Hypothalamus (tissue), 51 donors: ENCODE measurements at places on chromosomes 6 and 20.

GRCh38 chr20:63977739-63978276 is 1.6 kb downstream of the SAMD10 start:
- no peak for DNase-seq

- no peak for DNase-seq
Measured at GRCh38 chr6:99393366-99393697, 663 bp downstream of the COQ3 start.

DNA sequence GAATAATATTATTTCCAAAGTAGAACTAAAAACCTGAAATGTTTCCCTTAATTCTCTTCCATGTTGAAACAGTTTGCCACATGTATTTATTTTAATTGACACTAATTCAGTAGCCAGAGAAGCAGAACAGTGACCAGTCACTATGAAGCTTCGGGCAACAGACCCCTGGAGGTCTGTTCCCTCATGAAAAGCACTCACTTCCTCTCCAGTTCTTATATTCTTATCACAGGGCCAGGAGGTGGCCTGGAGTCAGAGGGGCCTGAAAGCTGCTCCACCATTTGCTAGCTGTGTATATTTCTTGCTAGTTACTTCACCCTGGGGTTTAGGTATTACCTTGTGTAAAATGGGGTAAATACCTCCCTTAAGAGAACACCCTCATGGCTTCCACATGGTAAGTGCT is 49.1 kb downstream of the MAP7 start:
- DNase-seq: no peak

GRCh38 chr6:38638941-38639497 is 710 bp downstream of the BTBD9 start:
- DNase-seq: no peak

DNA sequence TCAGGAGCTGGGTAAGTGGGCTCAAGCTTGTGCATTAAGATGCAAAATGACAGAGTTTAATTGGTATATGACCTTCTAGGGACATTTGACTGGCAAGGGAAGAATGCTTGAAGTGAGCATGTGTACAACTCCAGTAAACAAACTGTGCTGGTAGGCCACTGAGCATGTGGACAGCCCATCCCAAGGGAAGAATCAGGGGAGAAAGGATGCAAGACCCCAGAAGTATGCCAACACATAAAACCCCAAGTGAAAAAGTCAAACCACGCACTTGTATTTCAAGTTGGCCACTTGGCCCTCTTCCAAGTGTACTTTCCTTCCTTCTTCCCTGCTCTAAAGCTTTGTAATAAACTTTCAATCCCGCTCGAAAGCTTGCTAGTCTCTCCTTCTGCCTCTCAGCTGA is 10.4 kb upstream of the THBD start:
- no peak for DNase-seq

DNA sequence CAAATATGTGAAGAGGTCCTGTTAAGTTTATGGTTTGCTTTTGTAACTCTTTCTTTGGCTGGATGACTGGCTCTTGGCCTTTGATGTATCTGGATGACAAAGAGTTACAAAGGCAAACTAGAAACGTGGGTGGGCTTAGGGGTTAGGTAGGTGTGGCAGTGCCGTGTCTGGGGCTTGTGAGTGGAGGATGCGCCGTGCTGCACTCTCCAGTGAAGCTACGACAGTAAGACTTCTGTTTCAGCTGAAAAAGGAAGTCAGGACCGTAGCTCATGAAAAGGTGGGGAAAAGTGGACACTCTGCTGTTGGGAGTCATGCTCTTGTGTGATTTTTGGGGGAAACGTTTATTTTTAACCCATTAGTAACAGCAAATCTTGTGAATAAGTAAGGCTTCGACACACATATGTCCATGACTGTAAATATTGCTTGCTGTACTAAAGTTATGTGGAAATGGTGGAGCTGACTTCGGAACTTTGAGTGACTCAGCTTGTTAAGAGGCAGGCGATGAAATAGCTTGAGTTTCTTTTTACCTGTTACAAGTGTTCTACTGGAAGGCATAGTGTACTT is 45.6 kb downstream of the DUSP22 start:
- DNase-seq: no peak

DNA sequence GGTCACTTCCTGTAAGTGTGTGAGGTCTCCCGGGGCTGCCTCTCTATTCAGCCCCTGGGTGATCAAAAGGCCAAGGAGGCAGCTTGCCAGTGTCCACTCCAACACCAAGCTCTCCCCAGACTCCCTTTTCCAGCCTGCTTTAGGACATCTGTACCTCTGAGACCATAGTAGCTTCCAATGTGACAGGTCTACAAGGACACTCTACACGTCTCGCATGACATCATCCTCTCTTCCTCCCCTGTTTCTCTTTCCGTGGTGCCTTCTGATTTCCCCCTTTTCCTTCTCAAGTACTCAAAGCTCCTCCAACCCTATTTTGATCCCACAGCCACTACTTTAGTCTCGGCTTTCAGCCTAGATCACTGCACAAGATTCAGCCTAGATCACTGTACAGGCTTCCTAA is 26.4 kb downstream of the HLA-F start:
- DNase-seq: no peak

- no peak for DNase-seq
Measured at GRCh38 chr6:53869964-53870363, 75.2 kb downstream of the LRRC1 start.

- no peak for DNase-seq
Measured at GRCh38 chr6:53335224-53335994, 13.3 kb downstream of the ELOVL5 start.

DNA sequence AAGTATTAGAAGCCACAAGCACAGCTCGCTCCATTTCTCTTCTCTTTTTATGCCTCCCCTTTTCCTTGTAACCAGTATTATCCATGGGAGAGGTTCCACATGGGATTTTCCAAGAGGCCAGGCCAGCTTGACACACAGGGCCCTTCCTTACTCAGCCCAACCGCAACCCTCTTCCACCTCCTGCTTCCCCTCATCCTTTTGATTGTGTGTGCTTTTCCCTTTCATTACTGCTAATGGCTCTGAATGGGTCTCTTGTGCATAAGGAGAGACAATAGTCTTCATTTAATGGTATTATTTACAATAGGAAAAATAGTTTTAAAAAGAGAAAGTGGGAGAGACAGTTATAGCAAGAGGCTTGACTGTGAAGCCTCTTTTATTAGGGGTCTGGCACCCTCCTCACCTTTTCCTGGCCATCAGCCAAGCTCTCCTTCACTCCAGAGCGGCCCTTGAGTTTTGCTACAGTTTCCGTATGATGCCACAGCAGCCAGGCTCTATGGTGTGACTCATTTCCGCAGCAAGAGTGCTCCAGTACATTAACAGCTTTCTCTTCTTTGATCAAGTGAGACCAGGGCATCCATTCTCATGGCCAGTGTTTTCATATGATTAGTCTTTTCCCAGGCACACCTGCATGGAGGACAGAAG is 579.5 kb downstream of the TFAP2B start:
- DNase-seq: no peak

DNA sequence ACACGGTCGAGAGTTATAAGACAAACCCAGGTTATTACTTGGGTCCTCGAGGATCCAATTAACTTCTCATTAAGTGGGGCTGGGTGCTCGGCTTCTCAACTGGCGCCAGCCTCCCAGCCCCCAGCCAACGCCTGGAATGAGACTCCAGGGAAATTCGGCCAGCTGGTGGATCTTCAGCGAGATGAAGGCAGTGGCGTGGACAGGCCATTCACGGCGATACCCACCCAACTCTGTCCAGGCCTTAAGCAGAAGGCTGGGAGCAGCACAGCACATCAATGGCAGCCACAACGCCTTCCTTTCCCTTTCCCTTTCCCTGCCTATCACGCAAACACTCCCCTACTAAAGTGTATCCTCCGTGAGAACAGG is 868 bp downstream of the METTL24 start:
- no peak for DNase-seq

DNA sequence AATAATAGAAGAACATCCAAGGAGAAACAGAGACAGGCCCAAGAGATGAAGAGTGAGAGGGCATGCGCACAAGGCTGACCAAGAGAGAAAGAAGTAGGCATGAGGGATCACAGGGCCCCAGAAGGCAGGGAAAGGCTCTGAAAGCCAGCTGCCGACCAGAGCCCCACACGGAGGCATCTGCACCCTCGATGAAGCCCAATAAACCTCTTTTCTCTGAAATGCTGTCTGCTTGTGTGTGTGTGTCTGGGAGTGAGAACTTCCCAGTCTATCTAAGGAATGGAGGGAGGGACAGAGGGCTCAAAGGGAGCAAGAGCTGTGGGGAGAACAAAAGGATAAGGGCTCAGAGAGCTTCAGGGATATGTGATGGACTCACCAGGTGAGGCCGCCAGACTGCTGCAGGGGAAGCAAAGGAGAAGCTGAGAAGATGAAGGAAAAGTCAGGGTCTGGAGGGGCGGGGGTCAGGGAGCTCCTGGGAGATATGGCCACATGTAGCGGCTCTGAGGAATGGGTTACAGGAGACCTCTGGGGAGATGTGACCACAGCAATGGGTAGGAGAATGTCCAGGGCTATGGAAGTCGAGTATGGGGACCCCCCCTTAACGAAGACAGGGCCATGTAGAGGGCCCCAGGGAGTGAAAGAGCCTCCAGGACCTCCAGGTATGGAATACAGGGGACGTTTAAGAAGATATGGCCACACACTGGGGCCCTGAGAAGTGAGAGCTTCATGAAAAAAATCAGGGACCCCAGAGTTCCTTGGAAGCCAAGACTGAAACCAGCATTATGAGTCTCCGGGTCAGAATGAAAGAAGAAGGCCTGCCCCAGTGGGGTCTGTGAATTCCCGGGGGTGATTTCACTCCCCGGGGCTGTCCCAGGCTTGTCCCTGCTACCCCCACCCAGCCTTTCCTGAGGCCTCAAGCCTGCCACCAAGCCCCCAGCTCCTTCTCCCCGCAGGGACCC is 981 bp upstream of the TNF start:
- no peak for DNase-seq

GRCh38 chr6:114362396-114362795 is 19.6 kb upstream of the HS3ST5 start:
- DNase-seq: no peak

DNA sequence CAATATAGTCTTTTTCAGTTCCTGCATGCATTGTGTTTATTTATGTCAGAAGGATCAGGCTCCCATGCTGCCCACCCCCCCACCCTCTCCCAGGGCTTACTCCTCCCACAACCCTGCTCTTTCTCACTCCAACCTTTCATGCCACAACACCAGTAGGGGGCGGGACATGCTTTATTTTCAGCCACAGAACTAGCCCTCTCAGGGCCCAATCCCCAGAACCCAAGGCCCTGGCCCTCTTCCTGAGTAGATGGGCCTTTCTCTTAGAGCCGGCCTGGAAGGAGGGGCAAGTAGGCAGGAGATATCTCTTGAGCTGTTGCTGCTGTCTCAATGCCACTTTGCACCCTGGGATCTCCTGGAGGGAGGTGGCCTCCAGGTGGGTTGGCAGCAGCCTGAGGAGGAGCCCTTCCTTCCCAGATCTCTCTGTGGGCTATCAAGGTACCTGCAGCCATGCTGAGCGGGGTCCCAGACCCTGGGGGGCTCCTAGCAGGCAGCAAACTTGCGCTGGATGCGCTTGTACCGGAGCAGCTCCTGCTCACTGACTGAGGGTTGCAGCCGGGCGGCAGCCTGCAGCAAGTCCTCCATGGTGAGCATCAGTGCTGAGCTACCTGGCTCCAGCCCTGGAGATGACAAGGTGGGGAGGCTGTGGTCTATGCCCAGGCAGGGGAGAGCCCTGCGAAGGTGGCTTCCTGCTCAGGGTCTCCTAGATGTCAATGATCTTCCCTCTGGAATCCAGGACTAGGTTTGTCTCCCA is 3.5 kb downstream of the GNMT start:
- DNase-seq: no peak

DNA sequence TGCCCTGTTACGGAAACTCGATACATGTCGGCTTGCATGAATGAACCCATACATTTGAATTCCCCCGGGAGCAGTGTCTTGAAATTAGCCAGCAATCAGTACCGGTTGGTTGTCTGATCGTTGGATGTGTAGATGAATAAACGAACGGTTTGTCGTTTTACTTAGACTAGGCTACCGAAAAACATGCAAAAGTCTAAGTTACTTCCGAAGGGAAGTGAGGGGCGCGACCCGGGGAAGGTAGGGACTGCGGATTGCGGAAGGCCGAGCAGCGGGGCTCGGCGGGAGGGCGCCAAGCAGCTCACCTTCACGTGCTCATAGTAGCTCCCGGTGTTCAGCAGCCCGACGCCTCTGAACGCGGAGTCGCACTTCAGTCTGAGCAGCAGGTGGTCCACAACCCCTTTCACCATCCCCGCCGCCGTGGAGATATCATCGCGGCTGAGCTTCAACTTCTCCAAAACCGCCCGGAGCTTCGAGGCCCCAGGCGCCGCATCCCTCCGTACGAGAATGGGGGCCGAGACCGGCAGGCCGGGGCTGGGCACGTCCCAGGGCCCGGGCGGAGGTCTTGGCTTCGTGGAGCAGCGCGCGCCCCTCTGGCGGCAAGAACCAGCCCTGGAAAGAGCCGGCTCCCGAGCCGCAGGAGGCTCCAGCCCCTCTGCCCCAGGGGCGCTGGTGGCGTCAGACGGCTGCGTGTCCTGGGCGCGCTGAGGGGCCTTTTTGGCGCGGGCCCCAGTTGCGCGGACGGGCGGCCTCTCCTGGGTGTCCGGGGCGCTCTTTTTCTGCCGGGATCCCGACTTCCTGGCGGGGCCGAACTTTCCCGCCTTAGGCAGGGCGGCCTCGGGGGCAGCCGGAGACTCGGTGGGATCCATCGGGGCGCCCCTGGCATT is 632 bp downstream of the CGAS start:
- DNase-seq: no peak

DNA sequence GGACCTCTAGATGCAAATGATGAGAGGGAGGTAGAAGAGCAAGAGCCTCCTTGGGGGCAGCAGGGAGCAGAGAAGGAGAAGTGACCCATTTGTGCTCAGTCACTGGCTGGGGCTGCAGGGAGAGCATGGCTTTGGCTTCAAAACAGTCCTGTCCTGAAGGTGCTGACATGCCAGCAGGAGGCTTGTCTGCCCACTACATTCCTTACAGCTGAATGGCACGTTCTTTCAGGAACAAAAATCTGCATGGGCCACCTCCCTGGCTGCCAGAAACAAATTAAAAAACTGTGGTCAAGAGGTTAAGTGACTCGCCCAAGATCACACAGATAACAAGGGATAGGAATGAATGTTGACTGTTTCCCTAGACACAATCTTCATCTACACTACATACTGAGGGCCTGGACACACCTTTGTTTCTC is 188.8 kb downstream of the HIVEP2 start:
- no peak for DNase-seq

GRCh38 chr6:46894433-46894832 is 27.3 kb downstream of the ADGRF5 start:
- no peak for DNase-seq

GRCh38 chr6:72083976-72084375 is 197.6 kb downstream of the RIMS1 start:
- no peak for DNase-seq

- no peak for DNase-seq
Measured at GRCh38 chr20:43586641-43587040, 4.1 kb upstream of the IFT52 start.

GRCh38 chr20:19354950-19355349 is 142.5 kb downstream of the SLC24A3 start:
- no peak for DNase-seq

- DNase-seq: no peak
Measured at GRCh38 chr6:2037237-2037926, 208.0 kb downstream of the GMDS start.

- DNase-seq: no peak
Measured at GRCh38 chr6:39831701-39832100, 39.5 kb downstream of the DAAM2 start.

GRCh38 chr6:66103954-66104353 is 396.9 kb upstream of the EYS start:
- DNase-seq: no peak
